Endothelial cell of umbilical vein (primary cell): ENCODE measurements at places on chromosomes 13 and 19.

DNA sequence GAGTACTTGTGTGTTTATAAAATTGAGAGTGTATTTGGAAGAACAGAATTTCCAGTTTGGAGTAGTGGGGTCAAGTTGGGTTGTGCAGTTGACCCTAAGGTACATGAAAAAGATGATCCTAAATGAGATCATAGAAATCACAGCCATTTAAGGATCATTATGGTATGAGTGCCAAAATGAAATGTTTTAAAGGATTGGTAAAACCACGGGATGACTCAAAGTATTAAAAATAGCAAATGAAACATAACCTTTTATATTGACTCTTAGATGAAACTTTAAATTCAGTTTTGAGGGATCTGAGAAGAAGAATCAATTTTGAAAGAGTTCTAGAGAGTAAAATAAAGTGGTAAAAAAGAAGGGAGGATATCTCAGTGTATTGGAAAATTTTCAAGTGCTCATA lies 773.8 kb downstream of the GPC5 start:
- no peak for DNase-seq

DNA sequence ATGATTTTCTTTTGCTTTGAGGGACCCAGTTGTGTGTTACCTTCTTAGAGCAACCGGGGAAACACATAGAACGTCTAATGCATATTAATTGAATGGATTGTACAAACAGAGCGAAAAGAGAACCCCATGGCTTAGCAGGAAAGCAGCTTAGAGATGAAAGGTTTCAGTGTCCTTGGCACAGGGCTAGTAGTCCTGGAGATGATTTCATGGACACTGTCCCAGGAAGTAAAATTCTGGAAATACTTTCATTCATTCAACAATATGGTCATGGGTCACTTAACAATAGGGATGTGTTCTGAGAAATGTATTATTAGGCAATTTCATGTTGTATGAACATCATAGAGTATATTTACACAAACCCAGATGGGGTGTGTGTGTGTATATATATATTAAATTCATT lies 9.7 kb upstream of the FUT2 start:
- DNase-seq = no peak

DNA sequence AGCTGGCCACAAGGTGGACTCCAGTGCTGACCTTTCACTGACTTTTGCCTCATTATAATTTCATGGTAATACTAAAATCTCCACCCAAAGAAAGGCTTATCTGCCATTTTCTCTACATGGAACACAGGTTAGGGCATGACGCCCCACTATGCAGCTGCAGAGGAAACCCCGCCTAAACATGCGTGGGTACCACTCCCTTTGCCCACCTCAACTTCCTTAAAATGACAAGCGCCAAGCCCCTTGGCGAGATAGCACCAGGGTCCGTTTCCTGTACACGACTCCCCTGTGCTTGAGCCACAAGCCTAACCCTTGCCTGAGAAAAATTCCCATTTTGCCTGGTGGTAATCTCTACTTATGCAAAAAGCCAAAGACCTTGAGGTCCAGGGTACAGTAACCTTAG lies 36.0 kb upstream of the PABPC3 start:
- DNase-seq = no peak

DNA sequence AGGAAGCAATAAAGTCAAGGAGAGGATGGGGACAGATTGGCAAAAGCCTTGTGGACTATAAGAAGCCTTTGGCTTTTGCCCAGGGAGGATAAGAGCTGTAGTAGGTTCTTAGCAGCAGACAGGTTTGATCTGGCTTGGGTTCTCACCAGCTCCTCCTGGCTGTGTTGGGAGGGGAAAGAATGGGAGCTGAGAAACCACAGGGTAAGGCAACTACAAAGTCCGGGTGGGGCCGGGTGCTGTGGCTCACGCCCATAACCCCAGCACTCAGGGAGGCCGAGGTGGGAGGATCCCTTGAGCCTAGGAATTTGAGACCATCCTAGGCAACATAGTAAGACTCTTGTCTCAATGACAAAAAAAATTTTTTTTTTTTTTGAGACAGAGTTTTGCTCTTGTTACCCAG lies 20.6 kb downstream of the NECTIN2 start:
- no peak for DNase-seq
